Astrocyte of the spinal cord (primary cell): ENCODE measurements at places on chromosomes 5 and 9.
A peak's percentile ranks its signal among the peaks of the same experiment; 100 is the strongest.

- DNase-seq = peak; percentile 42
Observed at GRCh38 chr5:158819840-158820620, 279.7 kb downstream of the EBF1 start.

DNA sequence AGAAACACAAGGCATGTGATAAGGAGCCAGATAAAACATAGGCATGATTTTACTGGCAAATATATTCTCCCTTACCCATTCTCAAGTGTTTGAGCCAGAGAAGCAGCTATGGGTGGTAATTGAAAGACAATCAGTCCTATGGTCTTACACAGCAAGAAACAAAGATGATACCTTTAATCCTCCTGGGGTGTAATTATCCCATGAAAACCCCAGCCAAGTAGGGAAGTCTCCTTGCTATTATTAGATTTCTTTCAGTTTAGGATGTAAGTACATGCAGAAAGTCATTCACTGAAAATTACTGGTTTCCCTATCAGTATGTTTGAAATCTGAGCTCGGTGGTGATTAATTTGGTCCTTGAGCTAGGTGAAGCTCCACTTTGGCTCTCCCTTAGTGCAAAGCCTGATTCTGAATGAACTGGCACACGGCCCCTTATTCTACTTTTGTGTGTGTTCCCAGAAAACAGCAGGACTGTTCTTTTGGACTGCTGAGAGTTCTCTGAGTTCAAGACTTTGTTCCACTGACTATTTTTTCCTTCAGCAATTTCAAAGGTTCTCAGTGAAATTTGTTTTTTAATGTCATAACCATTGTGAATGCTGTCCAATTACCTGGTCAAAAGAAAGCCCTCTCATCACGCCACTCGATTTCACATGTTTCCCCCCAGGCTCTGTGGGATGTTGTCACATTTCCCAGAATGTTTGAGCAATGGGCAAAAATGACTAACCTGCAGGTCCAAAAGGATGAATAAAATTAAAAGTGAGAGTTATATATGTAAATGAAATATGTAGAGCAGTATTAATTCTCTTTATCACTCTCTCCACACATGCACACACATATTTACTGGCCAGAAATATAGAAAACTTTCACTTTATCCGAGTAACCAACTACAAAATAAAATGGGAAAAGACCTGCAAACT, 343.0 kb downstream of the RAB3C start:
- DNase-seq = peak; percentile 46

DNA sequence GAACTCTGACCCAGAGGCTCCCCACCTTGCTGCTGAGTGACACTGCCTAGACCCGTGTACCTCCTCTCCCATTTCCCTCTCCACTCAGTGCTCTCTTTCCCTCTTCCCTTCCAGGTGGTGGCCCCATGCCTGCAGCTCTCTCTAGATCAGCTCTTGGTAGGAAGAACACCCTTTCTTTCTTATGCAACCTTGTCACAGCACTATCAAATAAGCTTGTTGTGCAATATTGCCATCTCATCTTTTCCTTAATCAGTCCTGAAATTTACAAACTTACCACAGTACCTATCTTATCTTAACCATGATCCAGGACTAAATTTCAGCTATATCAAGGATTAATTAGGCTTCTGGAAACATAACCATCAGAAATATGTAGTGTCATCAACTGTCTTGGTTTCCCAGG, 88.6 kb downstream of the ZFAND5 start:
- no peak for DNase-seq

DNA sequence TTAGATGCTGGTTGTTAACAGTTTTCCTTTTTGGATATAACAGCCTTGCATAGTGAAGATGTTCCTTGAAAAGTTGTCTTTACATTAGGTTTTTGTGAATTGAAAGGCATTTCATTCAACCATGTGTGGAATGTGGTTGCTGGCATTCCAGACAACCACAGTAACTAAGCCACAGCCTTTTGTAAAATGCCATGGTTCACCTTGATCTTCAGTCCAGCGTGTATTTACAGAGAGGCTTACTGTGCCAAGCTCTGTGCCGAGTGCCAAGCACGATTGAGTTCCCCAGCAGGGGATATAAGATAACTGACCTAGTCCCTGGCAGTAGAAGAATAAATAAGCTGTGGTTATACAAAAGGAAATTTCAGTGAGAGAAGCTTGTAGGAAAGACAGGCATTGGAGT, 4.9 kb downstream of the EXOSC2 start:
- DNase-seq = peak; percentile 76

DNA sequence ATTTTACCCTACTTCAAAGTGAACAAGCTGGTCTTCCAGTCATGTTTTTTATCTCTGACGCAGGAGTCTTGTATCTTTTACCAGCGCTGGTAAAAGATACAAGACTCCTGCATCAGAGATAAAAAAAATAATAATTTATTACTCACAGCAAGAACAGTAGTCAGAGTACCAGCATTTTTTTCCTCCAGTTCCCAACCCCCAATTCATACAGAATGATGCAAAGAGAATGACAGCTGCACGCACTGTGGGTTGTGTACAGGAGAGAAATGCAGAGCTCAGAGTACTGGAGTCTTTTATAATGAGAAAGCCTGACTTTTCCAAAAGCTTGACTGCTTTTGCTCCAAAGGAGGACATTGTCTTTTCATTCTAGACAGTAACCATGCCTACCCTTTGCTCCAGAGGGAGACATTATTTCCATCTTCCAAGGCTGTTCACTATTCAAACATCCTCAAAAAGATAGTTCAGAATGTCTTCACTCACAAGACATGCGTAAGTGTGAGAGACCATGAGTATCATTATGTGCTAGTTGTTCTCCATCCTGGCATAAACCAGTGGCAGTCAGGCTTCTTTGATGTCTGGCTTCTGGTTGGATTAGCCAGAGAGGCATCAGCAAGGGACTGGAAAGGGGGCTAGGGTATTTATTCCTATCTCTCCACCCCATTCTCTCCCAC, 14.3 kb upstream of the RANBP6 start:
- no peak for DNase-seq

DNA sequence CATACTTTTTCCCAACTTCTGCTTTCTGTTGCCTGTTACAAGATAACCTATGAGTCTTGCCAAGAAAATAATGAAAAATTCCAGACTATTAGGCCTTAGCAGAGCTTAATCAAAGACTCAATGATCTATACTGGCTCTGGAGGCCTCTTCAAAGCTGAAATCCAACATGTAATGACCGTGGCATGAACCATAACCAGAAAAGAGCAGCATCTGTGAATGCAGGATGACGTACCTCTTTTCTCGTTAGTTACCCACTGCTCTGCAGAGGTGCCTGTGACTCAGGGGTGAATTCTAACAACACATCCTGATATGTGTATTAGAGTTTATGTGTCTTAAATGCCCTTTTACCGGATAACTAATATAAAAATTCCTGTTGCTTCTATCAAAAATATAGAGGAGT, 645.4 kb downstream of the PRELID2 start:
- no peak for DNase-seq

DNA sequence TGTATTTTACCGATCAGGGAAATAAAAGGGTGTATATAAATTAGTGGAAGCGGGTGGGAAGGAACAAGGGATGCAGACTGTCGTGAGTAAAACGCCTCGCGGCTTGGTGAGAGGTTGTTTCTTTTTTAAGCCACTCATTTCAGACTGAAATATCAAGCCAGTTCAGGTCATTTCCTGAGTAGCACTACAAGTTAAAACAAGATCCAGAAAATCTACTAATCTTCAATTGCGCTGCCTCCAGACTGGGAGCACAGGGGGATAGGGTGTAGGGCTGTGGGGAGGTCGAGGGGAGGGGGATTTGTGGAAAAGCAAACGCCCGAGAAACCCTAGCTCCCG, 140.8 kb downstream of the TSSK1B start:
- peak; percentile 52 for DNase-seq

- DNase-seq = no peak
Observed at GRCh38 chr5:39005566-39006232, 68.5 kb downstream of the RICTOR start.

DNA sequence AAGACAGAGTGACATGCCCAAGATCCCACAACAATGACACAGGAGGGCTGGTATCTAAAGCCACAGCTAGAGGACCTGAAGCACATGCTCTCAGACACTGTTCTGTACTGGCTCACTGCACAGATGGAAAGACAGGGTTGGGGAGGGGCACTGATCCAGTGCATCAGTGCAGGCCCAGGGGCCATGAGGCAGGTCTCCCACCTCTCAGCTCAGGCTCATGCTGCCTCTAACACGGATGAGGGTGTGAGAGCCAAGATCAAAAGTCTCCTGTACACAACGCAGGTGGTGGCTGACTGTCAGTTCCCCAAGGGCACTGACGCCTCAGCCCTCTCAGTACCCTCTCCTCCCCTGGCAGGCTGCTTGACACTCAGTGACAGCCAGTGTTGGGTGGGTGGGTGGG, 10.9 kb downstream of the RAPGEF1 start:
- no peak for DNase-seq

GRCh38 chr9:83284746-83285145, 221.8 kb upstream of the RASEF start:
- DNase-seq = no peak

GRCh38 chr9:112725961-112726360, 8.0 kb upstream of the INIP start:
- DNase-seq = no peak

- DNase-seq = no peak
Observed at GRCh38 chr5:77444356-77444755, 47.8 kb downstream of the WDR41 start.

- peak; percentile 8 for DNase-seq
Observed at GRCh38 chr9:33264003-33264472, 470 bp downstream of the BAG1 start.

- DNase-seq = no peak
Observed at GRCh38 chr9:95090023-95090791, 227.3 kb downstream of the FANCC start.

- no peak for DNase-seq
Observed at GRCh38 chr5:31939151-31939550, 235.0 kb downstream of the GOLPH3 start.

GRCh38 chr5:171858303-171858702, 72.7 kb downstream of the SMIM23 start:
- no peak for DNase-seq

DNA sequence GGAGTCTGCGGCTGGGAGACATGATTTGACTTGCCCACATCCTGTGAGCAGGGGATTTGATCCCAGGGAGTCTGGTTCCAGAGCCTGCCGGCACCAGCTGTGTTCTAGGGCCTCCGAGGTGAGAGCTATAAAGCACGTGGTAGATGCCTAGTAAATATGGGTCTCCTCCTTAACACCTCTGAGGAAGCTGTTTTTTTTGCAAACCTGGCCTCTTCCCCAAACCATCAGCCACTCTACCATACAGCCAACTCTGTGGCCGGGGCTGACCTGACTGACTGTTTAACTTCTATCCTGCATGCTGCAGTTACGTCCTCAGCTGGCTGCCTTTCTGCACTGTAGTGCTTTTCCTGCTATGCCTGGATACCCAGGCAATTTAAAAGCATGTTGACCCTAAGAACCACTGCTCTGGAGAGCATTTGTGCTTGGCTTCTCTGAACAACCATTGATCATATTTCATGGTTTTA, 220.5 kb downstream of the SLIT3 start:
- no peak for DNase-seq

- no peak for DNase-seq
Observed at GRCh38 chr5:10745133-10745532, 15.9 kb downstream of the DAP start.

GRCh38 chr5:172266676-172267092, 16.9 kb downstream of the UBTD2 start:
- no peak for DNase-seq

DNA sequence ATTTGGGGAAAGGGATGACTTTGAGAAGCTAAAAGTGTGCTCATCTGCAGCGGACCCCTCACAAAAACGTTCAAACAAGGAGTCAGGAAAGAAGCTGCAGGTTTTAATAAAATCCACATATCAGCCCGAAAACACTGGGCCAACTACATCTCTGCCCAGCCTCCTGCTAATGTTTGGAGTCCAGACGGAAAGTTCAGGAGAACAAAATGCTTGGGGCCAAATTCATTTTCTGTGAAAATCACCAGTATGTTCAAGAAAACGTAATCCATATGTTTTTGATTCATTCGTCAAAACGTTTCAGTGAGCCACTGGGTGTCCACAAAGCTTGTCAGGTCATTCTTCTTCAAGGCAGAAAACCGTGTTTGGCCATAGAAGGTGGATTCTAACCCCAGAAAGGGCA, 87.5 kb upstream of the GAS1 start:
- no peak for DNase-seq

DNA sequence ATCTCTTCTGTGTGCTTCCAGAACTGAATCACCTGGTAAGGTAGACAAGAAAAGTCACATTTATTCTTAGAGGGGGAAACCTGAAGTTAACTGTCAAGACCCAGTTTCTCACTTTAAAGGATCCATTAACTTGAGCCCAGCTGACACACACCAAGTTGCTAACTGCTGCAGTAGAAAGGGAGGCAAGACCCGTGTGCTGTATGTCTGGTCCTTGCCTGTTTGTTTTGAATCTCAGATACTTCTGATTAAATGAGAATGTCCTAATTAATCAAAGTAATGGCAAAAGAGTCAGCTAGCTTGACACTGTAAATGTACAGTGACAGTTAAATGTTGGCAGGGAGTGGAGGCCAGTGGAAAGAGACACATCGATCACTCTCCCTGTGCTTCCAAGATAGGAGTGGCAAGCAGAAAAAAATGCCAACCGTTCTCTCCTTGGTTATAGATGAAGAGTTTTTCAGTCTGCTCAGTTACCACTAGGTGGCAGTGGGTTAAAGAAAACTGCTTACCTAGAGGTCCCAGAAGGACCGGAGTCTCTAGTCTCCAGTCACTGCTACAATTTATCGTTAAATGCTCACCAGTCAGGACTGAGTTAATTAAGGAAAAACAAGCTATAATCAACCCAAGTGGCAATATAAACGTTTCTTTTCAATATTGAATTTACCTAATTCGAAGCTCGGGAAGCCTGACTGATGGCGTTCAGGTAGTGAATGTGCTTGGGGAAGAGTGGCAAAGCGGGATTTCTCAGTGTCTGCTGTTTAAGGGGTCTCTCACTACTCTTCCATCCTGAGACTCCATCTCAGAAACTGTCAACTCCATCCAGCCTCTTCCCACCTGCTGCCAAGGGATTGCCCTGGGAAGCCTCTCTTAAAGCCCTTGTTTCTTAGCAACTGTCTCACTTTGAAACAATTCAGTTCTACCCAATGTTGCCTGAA, 18.4 kb downstream of the LSM11 start:
- peak; percentile 72 for DNase-seq

- DNase-seq = peak; percentile 82
Observed at GRCh38 chr9:33942471-33943083, 106.1 kb downstream of the UBAP2 start.

- DNase-seq = peak; percentile 81
Observed at GRCh38 chr5:176438959-176439757, 9.0 kb upstream of the FAF2 start.

- DNase-seq = no peak
Observed at GRCh38 chr9:133750982-133751649, 13.0 kb upstream of the SARDH start.

DNA sequence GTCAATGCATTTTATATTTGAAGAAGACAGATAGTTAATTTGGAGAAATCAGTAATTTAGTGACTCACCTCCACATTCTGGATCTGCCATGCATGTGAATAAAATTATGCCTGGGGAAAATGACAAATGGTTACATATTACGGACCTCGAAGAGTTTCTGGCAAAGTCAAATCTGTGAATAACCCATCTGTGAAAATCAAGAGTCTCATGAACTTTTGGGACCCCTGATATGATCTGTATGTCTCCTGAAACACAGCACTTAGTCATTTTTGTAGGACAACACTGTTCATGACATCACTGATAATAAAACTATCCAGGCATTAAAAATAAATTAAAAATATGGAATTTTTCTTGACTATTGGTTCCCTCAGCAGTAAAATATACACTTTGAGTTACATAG, 584.5 kb downstream of the TLE4 start:
- no peak for DNase-seq
